ENCODE measurements at places on chromosomes 7 and 10. TPM values are rescaled to one million over a fixed set of nuclear protein-coding genes. Genes with fewer than 3 reads are reported as not detected.
A peak's percentile ranks its signal among the peaks of the same experiment; 100 is the strongest.

GRCh38 chr7:45001138-45001694 lies 1.2 kb downstream of the CCM2 start:
- peak overlapping the region; percentile 10 for H3K27ac ChIP-seq
- no peaks in the 10 kb centered on the region for H3K27me3 ChIP-seq
- peak overlapping the region; percentile 57 for H3K4me3 ChIP-seq
- peak; percentile 78 for DNase-seq

- DNase-seq: no peak
- no peak overlapping the region for H3K27ac ChIP-seq
- H3K27me3 ChIP-seq: no peaks in the 10 kb centered on the region
- H3K4me3 ChIP-seq: no peak overlapping the region
- peaks cover 19% of the 10 kb centered on the region for H3K36me3 ChIP-seq
These were observed 5.1 kb downstream of the ING3 start for GRCh38 chr7:120955577-120956149.

DNA sequence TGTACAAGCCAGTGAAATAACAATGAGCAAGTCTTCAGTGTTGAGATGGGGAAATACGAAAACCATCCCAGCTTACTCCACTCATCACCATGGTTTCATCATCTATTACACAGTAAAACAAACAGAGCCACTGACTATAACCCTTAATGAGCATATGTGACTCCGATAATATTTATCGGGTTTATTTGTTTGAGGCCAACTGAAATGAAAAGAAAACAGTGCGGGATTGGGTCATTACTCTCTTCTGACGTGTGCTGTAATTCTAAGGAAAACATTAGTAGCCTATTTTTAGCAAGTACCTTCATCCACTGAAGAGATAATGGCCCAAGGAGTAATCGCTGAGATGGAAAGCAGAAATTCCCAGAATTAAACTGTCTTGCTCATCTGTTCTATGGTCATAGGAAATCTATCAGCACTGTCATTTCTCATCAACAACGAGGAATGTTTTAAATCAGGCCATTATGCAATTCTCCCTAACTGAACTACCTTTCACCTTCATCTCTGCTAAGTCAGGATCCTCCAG lies 716.5 kb downstream of the INHBA start:
- H3K27ac ChIP-seq: peak overlapping the region; percentile 63
- no peak overlapping the region for H3K4me3 ChIP-seq
- peaks cover 20% of the 10 kb centered on the region for H3K4me1 ChIP-seq
- no peaks in the 10 kb centered on the region for H3K36me3 ChIP-seq
- DNase-seq: peak; percentile 52

DNA sequence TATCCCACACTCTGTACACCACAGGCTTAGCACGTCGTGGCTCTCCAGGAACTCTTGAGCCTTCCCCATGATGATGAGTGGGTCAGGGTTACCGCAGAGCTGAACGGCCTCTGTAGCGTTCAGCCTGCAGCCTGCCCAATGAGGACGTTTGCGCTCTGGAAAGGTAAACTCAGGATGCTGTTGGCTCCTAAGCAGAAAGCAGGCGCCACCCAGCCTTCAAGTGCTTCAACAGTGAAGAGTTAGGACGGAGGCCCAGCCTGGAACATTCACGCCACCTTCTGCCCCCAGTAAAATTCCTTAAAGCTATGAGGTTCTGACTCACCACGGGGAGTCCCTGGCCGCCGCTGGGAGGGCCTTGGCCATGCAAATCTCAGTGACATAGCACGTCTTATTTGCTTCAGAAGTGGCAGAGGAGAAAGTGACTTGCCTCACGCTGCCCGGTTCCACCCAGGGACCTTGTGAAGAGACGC lies 161.5 kb upstream of the SH2B2 start:
- H3K4me3 ChIP-seq: no peak overlapping the region
- H3K27ac ChIP-seq: no peak overlapping the region
- peaks cover 14% of the 10 kb centered on the region for H3K4me1 ChIP-seq
- DNase-seq: peak; percentile 68

GRCh38 chr7:44224080-44224973 lies 23.5 kb downstream of the YKT6 start:
- no peak overlapping the region for H3K27ac ChIP-seq
- no peak overlapping the region for H3K4me3 ChIP-seq
- no peaks in the 10 kb centered on the region for H3K36me3 ChIP-seq
- no peaks in the 10 kb centered on the region for H3K4me1 ChIP-seq
- no peak for DNase-seq

GRCh38 chr7:135291809-135292253 lies 58.2 kb downstream of the STRA8 start:
- peak overlapping the region; percentile 56 for H3K27ac ChIP-seq
- peaks cover 17% of the 10 kb centered on the region for H3K4me1 ChIP-seq
- DNase-seq: peak; percentile 86
- H3K4me3 ChIP-seq: no peak overlapping the region
- no peaks in the 10 kb centered on the region for H3K36me3 ChIP-seq

The CEP55 gene
- total RNA-seq: 29.6 TPM

- no peaks in the 10 kb centered on the region for H3K36me3 ChIP-seq
- no peaks in the 10 kb centered on the region for H3K27me3 ChIP-seq
- H3K4me3 ChIP-seq: no peak overlapping the region
- H3K4me1 ChIP-seq: no peaks in the 10 kb centered on the region
These were observed 25.1 kb downstream of the GALNT11 start for GRCh38 chr7:152050547-152050971.

DNA sequence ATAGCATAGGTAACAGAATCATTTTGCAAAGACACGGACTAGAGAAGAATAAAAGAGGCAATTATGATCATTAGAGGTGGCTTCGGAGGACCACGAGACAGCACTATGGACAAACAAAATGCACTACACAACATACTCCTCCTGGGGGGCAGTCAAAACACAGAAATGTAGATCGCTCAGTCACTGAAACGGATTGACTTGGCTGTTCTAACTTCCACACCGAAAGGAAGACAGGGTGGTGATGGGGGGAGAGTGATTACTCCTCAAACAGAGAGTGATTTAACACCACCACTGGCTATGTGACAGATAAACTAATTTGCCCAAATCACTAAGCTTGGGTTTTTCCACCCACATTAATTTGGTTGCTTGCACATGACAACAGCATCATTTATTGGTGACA lies 14.1 kb upstream of the PPA1 start:
- DNase-seq: no peak
- no peaks in the 10 kb centered on the region for H3K36me3 ChIP-seq
- no peak overlapping the region for H3K27ac ChIP-seq
- H3K27me3 ChIP-seq: no peaks in the 10 kb centered on the region

DNA sequence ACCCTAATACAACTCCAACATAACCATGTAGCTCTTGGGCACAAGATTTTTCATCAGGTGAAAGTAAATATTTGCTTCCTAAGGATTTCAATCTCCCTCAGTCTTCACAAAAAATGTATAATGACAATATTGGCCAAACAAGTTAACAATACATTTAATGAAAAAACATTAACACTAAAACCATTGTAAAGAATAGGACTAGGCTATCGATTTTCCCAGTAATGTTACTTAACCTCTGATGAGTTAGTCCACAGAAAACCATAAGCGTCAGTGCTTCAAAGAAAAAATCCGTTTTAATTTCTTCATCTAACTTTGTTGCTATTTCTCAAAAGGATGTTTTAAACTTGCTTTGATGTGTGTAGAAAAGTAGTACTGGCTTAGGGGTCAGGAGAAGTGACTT lies 1.2 kb downstream of the ZNF33B start:
- no peaks in the 10 kb centered on the region for H3K27me3 ChIP-seq
- no peak for DNase-seq
- 0 out of 2 replicates have a peak, but pooled peaks cover 1% of the 10 kb centered on the region for H3K36me3 ChIP-seq
- peak overlapping the region; percentile 68 for H3K4me3 ChIP-seq
- H3K4me1 ChIP-seq: peaks cover 28% of the 10 kb centered on the region
- peak overlapping the region; percentile 85 for H3K27ac ChIP-seq

DNA sequence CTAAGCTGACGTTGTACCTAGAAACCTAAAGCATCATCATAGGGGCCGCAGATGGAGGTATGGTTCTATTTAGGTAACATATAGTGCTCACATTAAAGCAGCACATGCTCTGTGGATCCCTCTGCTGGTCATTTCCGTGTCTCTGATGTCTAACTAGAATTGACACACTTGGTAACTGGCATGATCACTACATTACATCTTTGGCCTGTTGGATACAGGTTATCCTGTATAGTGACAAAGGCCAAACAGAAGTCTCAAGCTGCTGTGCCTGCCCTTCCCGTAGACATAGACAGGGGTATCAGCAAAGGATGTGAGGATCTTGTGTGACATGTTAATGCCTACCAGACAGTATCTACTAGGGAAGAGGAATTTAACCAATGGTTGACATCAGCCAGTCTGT lies 51.2 kb downstream of the KIF5B start:
- H3K27me3 ChIP-seq: no peaks in the 10 kb centered on the region
- DNase-seq: peak; percentile 50
- H3K36me3 ChIP-seq: no peaks in the 10 kb centered on the region
- H3K4me1 ChIP-seq: no peaks in the 10 kb centered on the region
- H3K27ac ChIP-seq: no peak overlapping the region

The ERVW-1 gene
- not detected for total RNA-seq

DNA sequence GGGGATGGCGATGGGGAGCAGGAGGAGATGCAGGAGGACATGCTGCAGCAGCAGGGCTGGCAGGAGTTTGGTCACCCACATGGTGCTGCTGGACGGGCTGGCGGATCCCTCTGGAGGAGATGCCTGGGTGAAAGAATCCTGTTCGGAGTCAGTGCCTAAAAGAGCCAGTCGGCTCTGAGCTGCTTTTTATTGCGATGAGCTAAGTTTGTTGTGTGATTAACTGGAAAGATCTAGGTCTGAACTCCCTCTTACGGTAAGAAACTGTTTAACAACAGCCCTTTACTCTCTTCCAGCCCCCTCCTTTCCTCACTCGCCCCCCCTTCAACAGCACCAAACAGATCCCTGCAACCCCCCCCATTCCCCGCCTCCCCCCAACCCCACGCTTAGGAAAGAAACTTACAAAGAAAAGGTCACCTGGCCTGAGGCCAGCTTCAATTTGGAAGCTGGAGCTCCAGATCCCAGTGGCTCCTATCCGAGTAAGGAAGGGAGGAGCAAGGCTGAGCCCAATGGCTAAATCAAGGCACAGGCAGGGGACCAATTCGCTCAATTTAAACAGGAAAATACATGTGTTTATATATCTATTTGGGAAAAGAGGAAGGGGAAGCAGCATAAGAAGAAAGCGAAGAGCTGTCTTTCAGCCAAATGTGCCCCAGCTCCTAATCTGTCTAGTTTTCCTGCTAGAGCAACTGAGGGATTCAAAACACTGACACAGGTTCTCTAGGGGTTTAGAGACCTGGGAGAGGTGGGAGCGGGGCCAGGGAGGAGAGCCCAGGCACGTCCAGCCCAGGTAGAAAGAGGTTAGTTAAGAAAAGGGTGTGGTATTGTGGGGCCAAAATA lies at the start of gene HGF:
Gene HGF, minus strand, starts transcription at position 157 of the 837 bp plus-strand sequence. Its CDS starts 76 bp downstream, at position 81.
- no peak for DNase-seq
- no peaks in the 10 kb centered on the region for H3K36me3 ChIP-seq
- H3K27ac ChIP-seq: no peak within 1 kb of the TSS
- H3K27me3 ChIP-seq: no peaks in the 10 kb centered on the region
- H3K4me3 ChIP-seq: no peak within 1 kb of the TSS

DNA sequence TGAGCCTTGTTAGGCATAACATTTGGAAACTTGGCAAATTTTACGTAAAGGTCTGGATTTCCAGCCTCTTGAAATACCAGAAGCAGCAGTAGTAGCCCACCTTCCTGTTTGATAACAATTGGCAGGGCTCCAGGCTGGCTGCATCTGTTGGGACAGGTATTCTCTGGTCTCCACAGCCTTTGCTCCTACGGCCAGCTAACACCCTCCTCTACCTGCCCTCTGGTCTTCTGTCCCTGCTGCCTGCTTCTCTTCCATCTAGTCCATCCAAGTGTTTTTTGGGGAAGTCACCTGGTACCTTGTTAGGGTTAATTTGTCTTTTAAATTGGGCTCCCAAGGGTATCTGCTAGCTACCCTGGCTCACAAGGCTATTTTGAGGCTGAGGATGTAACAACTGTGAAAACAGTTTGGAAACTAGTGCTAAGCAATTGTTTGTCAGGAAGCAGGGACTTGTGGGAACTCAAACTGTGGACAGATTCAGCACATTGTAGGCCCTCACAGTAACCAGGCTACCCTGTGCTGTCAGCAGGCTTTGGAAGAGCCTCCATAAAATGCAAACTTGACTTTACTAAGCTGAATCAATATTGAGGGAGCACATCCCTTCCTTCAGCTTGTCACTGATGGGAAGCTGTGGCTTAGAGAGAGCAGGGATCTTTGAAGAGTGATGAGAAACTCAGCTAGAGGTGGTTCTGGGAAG lies 8.5 kb downstream of the RPS24 start:
- no peak overlapping the region for H3K27ac ChIP-seq
- H3K4me1 ChIP-seq: peaks cover 11% of the 10 kb centered on the region
- H3K36me3 ChIP-seq: peaks cover 46% of the 10 kb centered on the region
- no peaks in the 10 kb centered on the region for H3K27me3 ChIP-seq
- no peak overlapping the region for H3K4me3 ChIP-seq

DNA sequence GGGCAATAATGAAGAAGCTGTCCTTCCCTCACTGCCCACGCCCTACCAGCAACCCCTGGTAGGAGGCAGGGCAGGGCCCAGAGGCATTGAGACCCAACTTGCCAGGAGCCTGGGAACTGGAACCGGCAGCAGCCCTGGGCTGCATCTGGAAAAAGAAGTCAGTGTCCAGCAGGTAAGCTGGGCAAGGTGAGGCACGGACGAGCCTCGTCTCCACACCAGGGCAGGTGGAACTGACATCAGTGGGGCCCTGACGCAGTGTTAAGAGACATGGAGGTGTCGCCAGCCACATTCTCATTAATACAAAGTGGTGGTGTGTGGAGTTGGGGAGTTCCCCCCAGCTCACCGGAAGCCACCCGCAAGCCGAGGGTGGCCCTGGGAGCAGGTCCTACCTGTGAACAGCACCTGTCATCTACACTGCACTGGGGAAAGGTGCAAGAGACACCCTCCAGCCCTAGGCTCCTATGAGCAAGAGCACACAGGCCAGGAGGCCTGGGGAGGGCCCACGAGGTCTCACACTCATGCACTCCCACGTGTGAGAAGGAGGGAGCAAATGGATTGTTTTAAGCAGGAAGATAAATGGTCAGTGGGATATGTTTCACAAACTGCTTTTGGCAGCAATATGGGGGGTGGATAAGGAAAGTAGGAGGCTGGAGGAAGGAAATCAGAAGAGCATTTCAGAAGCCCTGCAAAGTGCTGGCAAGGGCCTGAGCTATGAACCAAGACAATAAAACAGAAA lies 53.6 kb downstream of the COBL start:
- H3K27me3 ChIP-seq: no peaks in the 10 kb centered on the region
- peaks cover 36% of the 10 kb centered on the region for H3K4me1 ChIP-seq
- H3K27ac ChIP-seq: peak overlapping the region; percentile 21
- DNase-seq: no peak

DNA sequence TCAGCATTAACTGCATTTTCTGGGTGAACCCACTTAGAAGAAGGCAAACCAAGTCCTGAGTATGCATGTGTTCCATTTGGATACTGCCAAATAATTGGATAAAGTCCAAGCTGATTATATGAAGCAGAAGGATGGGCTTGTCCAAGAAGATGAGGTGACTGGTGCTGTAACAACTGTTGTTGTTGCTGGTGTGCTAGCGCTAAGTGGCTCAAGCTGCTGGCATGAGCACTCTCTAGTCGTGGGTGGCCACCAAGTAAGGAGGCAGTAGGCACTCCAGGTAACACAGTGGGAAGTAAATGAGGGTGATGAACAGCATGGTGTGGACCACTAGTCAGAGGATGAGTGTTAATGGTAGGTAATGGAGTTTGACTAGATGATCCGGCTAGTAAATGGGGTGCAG lies 80.4 kb downstream of the NRBF2 start:
- H3K27ac ChIP-seq: no peak overlapping the region
- no peaks in the 10 kb centered on the region for H3K27me3 ChIP-seq
- DNase-seq: no peak
- peaks cover 26% of the 10 kb centered on the region for H3K36me3 ChIP-seq
- H3K4me3 ChIP-seq: no peak overlapping the region
- H3K4me1 ChIP-seq: no peaks in the 10 kb centered on the region
